ENCODE measurements at places on chromosomes 1 and 21.

DNA sequence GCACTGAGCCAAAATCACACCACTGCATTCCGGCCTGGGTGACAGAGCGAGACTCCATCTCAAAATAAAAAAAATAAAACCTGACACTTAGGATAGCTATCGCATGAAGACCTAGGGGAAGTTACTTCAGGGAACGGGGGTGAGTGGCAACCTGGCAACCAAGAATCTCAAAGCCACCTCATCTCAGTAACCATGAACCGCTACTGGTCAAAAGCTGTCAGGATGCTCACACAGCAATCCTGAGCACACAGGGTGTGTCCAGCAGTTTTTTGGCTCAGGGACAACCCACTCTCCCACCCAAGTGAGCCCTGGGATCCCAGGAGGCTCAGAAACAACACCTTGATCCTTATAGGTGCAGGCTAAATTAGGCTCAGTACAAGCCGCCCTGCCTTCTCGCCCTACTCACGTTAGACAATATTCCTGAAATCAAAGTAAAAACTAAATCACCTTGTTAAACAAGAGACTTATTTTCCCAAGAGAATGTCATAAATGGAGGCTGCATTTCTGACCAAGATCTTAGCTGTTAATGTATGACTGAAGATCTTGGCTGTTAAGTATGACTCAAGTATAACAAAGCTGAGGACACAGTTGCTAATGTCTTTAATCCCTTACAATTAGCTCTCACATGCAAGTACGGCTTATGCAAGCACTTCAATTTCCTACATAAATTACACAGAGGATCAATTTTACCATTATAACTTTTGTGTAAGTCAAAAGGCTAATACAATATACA lies 48.3 kb upstream of the NADK start:
- no peak for DNase-seq

GRCh38 chr1:3015744-3016143 lies 5.5 kb upstream of the ACTRT2 start:
- no peak for DNase-seq

- peak; percentile 55 for DNase-seq
These were observed 40.2 kb downstream of the IL12RB2 start for GRCh38 chr1:67347688-67348472.

- DNase-seq: no peak
These were observed 4.0 kb upstream of the PROX1 start for GRCh38 chr1:213983493-213984386.
